Fibroblast of villous mesenchyme (primary cell): ENCODE measurements at places on chromosomes 1 and 21.

DNA sequence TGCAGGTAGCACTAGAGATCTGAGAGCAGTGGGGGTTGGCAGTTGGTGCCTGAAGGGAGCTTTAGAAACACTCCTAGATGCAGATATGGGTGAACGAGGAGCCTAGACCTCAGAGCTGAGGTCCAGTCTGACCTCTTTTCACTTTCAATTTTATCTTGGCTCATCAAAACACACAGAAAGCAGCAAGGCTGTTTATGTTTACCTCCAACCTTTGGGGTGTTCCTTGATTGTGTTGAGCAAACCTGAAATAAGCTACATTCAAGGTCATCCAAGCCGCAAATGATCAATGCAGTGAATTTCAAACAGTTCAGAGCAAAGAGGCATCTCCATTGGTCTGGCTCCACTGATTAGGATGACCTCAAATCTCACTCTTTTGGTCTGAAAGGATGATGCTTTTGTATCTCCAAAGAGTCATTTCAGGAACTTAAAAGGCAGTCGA, 1.3 kb downstream of the LY9 start:
- DNase-seq, result no peak

- no peak for DNase-seq
Measured at GRCh38 chr1:1182491-1183220, 9.0 kb downstream of the TTLL10 start.

- no peak for DNase-seq
Measured at GRCh38 chr1:30879940-30880677, 28.4 kb downstream of the SDC3 start.

GRCh38 chr1:151292207-151293030, 10.3 kb downstream of the ZNF687 start:
- DNase-seq, result no peak

DNA sequence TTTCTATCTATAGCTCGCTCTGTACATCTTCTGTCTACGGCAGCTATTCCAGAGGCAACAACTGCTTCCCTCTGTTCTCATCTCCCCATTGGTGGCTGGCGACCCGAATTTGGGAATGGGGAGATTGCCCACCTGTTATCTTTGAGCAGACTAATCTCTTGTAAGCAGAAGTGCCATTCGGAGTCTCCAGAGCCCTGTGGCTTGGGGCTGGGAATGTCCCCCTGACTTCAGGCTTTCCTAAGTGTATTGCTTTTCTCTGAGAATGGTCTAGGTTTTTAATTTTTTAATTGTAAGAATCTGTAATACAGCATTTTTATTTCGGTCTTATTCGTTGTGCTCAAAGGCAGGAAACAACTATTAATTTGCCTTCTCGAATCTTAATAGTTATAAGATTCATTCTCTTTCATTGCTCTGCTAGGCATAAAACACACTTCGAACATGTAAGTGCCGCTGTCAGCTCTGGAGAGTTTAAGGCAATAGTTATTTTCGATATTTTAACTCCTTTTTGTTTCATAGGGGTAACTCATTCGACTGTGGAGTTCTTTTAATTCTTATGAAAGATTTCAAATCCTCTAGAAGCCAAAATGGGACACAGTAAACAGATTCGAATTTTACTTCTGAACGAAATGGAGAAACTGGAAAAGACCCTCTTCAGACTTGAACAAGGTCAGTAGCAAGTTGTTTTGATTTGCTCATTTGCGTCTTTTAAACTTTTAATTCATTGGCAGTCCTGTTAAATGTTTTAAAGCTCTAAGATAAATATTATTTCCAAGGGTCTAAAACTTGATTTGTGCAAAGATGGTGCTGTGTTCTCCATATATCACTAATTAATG, 514 bp downstream of the AGL start:
- peak; percentile 19 for DNase-seq

DNA sequence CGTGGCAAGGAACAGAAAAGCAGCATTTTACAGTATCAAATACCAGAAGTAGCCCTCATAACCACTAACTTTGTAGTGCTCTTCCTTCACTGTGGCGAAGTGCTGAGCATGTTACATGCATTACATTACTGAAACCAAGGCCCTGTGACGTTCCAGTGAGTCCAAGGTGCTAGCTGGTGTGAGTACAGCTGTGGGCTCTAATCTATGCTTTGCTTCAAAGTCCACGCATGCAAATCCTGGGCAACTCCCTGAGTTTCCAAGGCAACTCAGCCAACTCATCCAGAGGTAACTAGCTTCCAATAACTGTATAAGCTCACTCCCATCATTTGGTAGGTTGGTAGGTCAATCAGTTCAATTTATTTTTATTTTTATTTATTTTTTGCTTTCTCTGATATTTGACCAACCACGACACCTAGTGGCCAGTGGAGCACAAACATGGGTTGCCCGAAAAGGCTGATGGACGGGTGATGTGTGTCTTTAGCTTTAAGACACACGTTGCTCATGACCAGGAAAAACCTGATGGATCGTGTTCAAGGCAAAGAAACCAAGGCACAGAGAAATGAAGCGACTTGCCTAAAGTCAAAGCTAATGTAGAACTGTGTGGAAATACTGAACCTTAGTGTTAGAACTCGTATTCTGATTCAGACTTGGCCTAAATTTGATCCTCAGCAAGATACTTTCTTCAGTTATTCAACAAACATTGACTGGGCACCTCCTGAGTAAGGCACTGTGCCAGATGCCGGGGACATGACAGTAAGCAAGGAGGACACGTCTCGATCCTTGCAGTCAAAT, 73.0 kb downstream of the GNG12 start:
- peak; percentile 70 for DNase-seq

GRCh38 chr1:86069757-86070145, 86.8 kb downstream of the COL24A1 start:
- peak; percentile 28 for DNase-seq

DNA sequence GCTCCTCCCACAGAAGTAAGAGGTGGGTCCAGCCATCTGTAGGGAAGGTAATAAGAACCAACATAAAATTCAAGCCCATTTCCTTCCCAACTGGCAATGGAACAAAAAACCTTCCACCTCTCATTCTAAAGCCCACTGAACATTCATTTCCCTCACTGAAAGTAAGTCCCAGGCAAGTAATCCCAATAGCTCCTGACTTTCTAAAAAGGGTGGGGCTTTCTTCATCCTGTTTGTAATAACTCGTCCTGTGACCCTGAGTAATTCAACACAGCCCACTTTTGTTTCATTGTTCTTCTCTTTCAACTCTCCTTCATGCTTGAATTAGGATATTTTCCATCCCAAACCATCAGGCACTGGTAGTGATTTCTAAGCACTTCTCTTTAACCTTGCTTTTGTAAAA, 74.9 kb downstream of the DAB1 start:
- DNase-seq, result no peak
